ENCODE measurements at places on chromosomes 11 and 22. TPM values are rescaled to one million over a fixed set of nuclear protein-coding genes. Genes with fewer than 3 reads are reported as not detected.

DNA sequence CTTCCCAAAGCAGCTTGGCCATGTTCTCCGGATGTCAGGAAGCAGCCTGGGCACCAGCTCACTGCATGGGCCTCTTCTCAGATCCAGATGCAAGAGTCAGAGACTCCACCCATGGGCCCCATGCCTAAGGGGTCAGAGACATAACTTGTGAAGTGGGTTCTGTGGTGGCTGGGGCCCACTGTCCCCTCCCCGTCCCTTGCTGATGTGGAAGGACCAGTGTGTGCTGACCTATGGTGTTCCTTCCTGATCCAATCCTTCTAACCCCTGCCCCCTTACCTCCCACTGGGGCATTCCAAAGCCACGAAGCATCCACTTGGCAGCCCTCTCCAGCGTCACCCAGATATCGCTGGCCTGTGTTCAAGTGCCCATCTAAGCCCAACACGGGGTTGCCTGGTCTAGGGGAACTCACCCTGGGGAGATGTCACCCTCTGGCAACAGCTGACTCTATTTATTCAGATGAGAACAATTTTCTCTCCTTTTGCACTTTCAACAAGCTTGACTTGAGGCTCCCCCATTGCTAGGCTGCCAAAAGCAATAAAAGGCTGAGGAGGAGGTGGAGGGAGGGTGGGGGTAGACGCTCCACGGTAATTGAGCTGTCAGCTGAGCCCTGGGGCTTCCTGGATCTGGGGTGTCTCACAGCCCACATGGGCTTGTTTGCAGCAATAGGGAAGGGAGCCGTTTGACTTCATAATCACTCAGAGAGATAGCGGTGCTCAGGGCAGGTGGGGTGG, 158.5 kb downstream of the ADAMTS15 start:
- peak; percentile 50 for DNase-seq

DNA sequence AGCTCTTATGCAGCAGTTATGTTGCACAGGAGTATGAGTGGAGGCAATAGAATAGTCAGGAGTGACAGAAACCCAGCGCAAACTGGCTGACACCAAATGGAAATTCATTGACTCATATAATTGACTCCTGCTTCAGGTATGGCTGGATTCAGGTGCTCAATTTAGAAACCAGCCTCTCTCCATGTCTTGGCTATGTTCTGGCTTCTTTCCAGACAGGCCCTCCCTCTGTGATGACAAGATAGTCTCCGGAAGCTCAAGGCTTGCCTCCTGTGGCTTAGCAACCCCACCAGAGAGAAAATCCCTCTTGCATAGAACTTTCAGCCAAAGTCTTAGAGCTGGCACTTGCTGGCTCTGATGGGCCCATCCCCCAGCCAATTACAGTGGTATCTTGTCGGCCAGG, 28.1 kb upstream of the MN1 start:
- no peak for DNase-seq

DNA sequence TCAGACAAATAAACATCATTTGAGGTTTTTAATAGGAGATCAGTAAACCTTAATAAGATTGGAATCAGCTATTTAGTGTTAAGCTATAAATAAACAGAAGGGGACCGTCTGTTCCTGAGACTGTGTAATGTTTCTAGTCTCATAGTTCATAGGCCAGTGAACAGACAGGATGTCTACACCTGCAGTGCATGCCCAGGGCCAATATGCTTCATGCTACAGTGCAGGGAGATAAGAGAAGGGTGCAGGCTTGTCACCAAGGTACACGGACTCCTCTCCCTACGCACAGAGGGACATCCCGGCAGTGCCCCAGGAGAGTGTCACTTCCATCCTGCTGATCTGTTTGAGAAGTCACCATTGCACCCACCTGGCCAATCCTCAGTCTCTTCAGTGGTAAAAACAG, 148.6 kb downstream of the OPCML start:
- DNase-seq = no peak

Gene CALCA
- polyA plus RNA-seq = 6.2 TPM

GRCh38 chr11:35303596-35304385, 115.6 kb downstream of the SLC1A2 start:
- DNase-seq = peak; percentile 72

Gene CREB3L1
- polyA plus RNA-seq = 54.0 TPM

- no peak for DNase-seq
Measured at GRCh38 chr11:130216591-130217132, 57.1 kb downstream of the ST14 start.

- DNase-seq = no peak
Measured at GRCh38 chr11:43788421-43788820, 92.2 kb upstream of the ALKBH3 start.

DNA sequence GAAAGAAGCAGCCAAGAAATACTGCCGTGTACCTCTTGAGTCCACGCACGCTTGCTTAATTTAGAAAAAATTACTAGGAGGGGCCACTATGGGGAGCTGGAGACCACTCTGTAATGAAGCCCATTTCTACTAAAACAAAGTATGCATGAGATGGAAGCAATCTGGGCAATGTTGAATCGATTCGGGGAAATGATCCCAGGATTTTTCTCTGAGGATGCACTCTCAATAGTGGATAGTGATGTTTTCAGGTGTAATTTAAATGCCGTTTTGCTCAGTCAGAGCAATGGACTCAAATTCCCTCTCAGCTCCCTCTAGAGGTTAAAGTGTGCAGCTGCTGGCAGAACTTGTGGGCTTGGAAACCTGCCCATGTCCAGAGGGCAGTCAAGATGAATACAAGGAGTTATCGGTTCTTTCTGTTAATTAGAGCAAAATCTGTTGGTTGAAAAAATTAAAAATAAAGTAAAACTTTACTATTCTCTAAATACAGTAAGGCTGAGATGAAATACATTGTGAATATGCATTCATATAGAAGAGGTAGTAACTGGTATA, 64.1 kb downstream of the ME3 start:
- DNase-seq = peak; percentile 91

- DNase-seq = no peak
Measured at GRCh38 chr11:126189109-126189929, 22.1 kb downstream of the RPUSD4 start.

Gene C11orf87
- not detected for polyA plus RNA-seq

Data from lung (tissue), 17 donors.